ENCODE measurements at places on chromosomes 1 and 21.
A peak's percentile ranks its signal among the peaks of the same experiment; 100 is the strongest.

GRCh38 chr1:169945181-169945580, 51.5 kb upstream of the SCYL3 start:
- DNase-seq, result no peak

DNA sequence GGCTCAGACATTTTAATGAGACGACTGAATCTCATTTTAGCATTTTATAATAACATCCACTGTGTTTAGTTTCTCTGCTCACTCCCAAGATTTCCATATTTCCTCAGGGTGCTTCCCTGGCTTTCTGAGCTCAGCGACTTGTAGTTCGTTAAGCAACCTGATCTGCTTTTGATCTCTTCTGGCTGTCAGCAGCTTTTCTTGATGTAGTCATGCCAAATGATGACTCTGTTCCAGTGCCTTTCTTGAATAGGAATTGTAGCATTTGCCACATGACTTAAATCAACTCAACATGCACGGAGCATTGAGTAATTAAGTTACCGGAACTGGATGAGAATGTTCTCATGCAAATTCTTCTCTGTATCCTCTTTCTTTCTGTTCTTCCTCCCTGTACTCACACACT, 246.1 kb downstream of the FMN2 start:
- peak; percentile 14 for DNase-seq

DNA sequence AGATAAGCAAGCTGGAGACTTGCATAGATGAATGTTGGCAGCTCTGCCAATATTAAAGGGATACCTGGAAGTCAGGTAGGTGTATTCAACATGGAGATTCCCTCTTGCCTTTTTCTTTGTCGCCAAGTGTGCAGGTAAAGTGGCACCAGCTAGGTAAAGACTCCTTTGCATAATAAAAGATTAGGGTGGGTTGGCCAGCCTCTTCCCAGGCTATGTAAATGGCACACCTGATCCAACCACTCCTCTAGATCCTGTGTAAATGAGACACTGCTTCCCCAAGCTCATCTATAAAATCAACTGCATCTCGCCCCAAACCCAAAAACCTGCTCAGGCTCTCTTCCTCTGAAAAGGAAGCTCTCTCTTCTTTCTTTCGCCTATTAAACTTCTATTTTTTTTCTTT, 100.8 kb upstream of the DSCAM start:
- no peak for DNase-seq

DNA sequence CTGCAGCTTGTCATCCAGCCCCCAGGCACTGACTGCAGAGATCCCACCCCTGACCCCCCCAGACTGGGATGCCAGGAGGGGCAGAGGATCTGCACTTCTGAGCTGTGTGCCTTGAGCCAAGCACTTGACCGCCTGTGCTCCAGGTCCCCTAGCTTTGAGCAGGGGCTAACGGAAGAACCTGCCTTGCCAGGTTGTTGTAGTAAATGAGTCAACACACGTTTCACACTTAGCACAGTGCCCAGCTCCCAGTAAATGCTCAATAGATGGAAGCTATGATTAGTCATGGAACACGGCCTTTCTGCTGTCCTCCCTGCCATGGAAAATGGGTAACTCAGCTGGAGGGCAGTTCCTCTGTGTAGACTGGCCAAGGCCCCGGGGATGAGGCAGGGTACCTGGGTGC, 24.1 kb downstream of the IFFO2 start:
- no peak for DNase-seq

- no peak for DNase-seq
Observed at GRCh38 chr1:233337505-233337904, 10.0 kb downstream of the MAP3K21 start.

- no peak for DNase-seq
Observed at GRCh38 chr1:155137154-155137949, 1.7 kb downstream of the SLC50A1 start.

- DNase-seq, result no peak
Observed at GRCh38 chr1:24968941-24969585, 39.0 kb upstream of the RUNX3 start.

DNA sequence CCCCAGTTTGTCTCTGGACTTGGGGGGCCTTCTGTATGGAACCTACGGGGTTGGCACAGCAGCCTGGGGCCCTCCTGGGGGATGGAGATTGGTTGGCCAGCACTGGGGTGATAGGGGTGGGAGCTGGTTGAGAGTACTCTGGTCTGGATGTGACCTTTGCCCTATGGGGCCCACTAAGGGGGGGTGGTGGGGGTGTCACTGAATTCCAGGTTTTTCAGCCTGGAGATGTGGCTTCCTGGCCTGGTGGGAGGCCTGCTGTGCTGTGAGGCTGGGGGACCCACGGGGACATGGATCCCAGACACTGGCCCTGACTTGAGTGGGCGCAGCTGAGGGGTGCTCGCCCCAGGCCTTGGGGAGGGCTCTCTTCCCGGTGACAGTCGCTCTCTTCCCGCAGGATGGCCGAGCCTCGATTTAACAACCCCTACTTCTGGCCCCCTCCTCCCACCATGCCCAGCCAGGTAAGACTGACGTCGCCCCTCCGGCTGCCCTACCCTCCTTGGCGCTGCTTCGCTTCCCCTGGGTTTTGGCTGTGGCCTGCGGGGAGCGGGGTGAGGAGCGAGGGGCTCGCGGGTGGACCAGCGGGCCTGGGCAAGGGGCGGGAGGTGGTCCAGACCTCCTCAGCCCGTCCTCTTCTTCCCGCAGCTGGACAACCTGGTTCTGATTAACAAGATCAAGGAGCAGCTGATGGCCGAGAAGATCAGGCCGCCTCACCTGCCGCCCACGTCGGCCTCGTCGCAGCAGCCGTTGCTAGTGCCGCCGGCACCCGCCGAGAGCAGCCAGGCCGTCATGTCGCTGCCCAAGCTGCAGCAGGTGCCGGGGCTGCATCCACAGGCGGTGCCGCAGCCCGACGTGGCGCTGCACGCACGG, 19.6 kb downstream of the ZNF362 start:
- DNase-seq, result no peak

DNA sequence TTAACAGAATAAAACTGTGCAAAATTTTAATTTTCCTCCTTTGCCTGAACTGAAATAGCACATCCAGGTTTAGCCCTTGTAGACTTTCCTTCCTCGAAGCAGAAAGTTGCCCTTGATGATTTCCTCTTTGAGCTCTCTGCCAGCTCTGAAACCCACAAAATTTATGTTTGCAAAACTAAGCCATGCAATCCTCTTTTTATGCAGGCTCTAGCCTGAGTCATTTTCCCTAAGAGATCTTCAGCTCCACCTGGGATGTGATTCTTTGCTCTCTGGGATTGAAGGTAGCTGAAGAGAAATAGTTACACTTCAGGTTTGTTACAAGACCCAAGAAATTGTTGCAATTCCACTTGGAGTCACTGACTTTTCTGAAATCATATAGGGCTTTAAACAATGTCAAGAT, 1.4 kb upstream of the F3 start:
- DNase-seq, result no peak

All from frontal cortex (tissue), 4 donors.